Prostate gland (tissue), 2 donors: ENCODE measurements at places on chromosomes 6 and 20. TPM values are rescaled to one million over a fixed set of nuclear protein-coding genes. Genes with fewer than 3 reads are reported as not detected.

Gene DEFB124
- not detected for total RNA-seq

DNA sequence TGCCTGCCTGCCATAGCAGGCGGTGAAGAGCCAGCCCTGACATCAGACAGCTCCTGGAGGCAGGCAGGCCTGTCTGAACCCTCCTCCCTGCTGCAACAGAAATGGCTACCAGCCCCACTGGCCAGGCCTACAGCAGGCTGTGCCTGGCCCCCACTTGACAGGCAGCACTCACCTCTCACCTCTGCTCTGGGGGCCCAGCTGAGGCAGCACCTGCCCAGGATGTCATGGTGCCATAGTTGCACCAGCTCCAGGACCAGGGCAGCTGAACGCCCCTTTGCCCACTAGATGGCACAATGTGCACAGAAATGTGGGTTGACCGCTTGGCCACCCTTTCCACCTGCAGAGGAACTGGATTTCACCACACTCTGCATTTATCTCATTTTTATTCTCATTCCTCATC, 30.6 kb downstream of the MRPL14 start:
- peak; percentile 67 for DNase-seq

- DNase-seq: no peak
Measured at GRCh38 chr6:39225543-39225942, 3.7 kb downstream of the KCNK5 start.

DNA sequence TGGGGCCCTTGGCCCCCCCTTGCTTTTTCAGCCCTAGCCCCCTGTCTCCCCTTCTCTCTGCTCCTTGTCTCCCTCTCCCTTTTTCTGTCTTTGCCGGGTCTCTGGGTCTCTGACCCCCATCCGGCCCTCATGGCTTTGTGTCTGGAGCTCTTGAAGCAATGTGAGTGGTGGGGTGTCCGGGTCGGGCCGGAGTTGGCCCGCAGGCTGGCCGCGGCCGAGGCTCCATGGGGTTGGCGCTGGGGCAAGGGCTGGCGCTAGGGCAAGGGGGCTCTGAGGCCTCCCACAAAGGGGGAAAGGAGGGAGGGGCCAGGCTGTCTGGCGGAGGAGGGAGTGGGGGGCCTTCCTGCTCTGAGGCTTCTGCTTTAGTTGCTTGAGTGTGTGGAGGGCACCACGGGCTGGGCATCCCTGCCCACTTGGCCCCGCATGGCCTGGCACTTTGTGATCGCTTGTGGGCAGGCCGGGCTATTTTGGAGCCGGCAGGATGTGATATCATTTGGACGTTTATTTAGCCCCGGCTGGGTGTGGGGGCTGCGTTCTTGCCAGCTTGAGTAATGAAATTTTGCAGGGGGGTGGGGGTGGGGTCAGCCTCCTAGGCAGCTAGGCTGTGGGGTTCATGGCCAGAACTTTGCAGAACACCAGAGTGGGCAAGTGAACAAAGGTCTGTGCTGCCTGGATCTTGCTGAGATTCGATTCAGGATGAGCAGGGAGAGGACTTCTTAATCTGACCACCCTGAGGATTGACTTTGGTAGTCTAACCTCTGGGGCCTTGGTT, 78.7 kb upstream of the MYL9 start:
- peak; percentile 22 for DNase-seq

DNA sequence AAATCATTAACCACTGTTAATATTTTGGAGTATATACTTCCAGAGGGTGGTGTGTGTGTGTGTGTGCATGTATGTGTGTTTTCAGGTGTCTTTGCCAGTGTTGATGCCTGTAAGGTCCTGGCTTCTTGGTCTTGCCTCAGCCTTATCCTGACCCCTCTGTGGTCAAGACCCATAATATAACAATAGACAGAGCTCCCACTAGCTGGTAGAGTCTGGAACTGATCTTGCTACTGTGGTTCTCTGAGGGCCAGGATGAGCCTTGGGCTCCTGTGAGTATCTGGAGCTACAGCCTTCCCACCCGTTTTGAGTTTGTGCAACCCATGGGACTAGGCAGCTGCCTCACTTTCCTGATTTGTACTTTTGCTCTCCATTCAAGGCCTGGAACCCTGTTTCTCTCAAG, 191.0 kb downstream of the IBTK start:
- DNase-seq: no peak

DNA sequence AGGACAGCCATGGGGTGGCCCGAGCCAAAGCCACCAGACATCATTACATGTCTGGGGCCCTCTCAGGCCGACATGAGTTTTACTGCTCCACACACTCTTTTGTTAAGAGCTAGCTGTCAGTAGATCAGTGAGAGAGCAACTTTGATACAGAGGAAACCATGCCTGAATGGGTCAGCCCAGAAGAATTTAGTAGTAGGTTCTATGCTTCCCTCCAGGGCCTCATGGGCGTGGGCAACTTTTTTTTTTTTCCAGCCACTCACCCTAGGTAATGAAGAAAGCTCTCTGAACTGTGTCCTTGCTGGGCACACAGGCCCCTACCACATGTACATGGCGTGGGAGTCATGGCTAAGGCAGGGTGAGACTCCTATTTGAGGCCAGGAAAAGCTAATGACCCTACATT, 38.8 kb downstream of the HLA-F start:
- DNase-seq: no peak

GRCh38 chr6:16129623-16130401, 926 bp downstream of the MYLIP start:
- DNase-seq: no peak

DNA sequence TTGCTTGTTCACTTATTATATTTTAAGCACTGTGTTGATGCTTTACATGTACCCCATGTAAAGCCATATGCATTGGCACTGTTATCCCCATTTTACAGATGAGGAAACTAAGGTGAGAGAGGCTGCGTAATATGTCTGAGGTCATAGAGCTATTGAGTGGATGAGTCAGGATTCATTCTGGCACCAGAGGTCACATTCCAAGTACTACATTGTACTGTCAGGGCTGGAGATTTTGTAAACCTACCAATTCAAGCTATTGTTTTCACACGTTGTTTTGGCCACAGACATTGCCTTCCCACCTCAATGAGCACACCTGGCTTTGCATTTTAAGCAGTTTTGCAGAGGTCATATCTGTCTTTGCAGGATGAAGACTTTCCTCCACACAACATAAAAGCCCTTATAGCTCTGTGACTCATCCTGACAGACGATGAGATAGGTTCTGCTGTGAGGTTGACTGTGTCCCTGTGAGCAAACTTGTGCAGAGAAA, 33.2 kb downstream of the ANKS1A start:
- no peak for DNase-seq

DNA sequence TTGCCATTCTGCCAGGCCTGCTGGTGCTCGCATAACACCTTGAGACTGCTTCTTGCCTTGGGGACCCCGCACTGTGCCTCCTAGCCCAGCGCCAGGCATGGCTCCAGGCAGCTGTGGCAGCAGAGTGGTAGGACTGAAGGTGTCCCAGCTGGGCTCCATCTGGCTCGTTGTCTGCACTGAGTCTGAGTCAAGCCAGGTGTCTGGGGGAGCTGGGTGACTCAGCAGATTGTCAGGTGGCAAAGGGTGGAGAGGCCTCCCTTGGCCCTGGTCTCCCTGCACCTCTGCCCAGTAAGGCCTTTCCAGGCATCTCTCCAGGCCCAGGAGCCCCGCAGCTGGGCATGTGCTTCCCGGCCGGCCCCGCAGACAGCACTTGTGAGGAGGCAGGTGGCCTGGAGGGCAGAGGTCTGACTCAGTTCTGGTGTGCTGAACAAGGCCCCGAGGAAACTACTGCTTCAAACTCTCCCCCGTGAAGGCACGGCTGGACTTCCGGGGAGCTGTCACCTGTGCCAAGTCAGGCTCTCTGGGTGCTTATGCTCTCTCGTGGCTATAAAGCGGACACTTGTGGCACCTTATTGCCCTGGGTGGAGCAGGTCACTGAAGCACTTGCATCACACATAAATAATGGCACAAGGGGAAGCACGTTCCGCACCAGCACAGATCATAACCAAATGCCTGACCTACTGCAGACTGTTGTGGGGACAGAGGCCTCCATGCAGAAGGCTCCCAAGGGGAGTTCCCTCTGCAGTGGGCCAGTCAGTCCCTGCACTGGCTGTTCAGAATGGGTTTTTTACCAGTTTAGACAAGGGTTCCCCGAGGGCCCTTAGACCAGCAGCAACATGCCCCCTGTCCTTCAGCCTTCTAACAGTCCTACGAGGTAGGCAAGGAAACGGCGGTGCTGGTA, 27.5 kb downstream of the FOXC1 start:
- no peak for DNase-seq
